ENCODE measurements at places on chromosomes 13 and 19. TPM values are rescaled to one million over a fixed set of nuclear protein-coding genes. Genes with fewer than 3 reads are reported as not detected.

The ASF1B gene
- total RNA-seq, result 0.14 TPM

The RFXANK gene
- total RNA-seq, result 17.6 TPM

GRCh38 chr19:42655748-42656147 lies 61.0 kb upstream of the CEACAM8 start:
- no peak for DNase-seq

GRCh38 chr13:106433066-106433465 lies 102.4 kb downstream of the EFNB2 start:
- no peak for DNase-seq

DNA sequence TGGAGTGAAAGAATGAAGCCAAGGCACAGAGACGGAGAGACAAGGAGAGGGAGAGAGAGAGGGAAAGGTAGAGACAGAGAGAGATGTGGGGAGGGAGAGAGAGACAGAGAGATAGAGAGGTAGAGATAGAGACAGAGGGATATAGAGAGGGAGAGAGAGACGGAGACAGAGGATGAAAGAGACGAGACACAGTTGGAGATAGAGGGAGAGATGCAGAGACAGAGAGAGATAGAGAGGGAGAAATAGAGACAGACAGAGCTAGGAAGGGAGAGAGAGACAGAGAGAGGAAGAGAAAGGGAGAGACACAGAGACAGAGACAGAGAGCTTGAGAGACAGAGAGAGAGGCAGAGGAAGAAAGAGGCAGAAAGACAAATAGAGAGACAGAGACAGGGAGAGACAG lies 4.5 kb upstream of the CSNK1G2 start:
- no peak for DNase-seq

DNA sequence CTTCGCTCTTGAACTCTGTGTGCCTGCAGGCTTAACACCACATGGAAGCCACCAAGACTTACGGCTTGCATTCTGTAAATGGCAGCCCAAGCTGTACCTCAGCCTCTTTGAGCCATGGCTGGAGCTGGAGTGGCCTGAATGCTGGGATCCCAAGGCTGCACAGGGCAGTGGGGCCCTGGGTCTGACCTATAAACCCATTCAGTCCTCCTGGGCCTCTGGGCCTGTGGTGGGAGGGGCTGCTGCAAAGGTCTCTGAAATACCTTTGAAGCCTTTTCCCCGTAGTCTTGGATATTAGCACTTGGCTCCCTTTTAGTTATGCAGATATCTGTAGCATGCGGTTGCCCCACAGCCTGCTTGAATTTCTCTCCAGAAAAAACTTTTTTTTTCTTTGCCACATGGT lies 8.2 kb downstream of the TM9SF2 start:
- DNase-seq, result no peak

DNA sequence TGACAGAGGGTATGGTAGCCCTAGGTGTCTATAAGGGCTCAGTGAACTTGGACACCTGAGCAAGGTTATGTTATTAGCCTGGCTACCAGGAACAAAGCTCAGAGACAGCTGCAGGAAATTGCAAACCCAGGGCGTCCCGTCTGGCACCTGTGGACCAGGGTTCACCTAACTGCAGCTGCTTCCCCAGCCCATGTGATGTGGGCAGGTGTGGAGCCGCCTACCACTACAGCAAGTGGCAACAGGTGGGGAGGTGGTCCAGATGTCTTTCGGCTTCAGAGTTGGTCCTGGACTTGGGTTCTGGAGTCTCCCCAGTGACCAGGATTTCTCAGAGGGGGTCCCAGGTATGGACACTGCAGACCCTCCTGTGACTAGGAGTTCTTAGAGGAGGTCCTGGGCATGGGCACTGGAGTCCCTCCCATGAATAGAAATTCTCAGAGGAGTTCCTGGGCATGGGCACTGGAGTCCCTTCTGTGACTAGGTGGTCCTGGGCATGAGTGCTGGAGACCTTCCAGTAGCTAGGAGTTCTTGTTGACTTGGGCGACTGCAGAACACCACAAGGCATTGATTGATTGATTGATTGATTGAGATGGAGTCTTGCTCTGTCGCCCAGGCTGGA lies 25.2 kb downstream of the ACTL9 start:
- no peak for DNase-seq

- no peak for DNase-seq
These were observed 40.4 kb downstream of the CRTC1 start for GRCh38 chr19:18723871-18724377.

DNA sequence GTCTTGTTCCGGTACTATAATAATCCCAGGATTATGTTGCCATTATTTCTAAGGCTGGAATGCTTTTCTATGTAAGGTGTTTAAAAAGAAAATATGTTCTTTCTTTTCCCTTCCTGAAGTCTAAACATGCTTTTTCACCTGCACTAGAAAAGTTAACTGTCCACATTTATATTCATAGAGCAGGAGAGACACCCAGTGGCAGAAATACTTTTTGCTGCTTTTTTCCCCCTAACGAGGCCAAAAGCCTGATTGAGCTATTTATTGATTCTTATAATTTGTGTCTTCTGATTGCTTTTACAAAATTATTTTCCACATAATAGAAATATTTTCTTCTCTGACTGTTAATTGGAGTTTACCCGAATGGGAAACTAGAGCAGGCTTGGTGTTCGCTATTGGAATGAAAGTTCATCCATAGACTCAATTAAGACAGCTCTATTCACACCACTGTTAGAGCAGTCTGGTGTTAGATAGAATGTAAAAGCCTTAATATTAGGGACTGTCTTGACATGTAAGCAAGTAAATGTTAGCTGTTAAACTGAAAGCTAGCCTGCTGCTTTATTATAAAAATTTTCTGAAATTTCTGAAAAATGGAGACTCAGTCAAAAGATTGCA lies 15.8 kb downstream of the GPR180 start:
- no peak for DNase-seq

DNA sequence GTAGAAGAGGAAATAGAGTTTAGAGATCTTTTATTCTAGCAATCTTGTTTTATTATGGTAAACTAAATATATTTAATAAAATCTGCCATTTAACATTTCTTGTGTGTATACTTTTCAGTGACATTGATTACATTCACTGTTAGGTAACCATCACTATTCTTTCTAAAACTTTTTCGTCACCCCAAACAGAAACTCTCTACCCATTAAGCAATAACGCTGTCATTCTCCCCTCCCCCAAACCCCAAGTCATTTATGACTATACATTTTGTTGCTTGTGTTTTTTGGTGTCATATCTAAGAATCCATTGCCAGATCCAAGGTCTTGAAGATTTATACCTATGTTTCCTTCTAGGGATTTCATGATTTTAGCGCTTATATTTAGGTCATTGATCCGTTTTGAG lies 10.6 kb downstream of the URI1 start:
- no peak for DNase-seq

DNA sequence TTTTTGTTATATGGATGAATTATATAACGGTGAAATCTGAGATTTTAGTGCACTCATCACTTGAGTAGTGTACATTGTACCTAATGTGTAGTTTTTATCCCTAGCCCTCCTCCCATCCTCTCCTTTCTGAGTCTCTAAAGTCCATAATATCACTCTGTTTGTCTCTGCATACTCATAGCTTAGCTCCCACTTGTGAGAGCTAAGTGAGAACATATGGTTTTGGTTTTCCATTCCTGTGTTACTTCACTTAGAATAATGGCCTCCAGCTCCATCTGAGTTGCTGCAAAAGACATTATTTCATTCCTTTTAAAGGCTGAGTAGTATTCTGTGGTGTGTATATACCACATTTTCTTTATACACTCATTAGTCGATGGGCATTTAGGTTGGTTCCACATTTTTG lies 94.0 kb downstream of the SLC10A2 start:
- no peak for DNase-seq

GRCh38 chr19:29904017-29904416 lies 38.0 kb upstream of the URI1 start:
- DNase-seq, result no peak

- no peak for DNase-seq
These were observed 20.0 kb downstream of the KLF12 start for GRCh38 chr13:74114202-74114601.

- no peak for DNase-seq
These were observed 13.1 kb downstream of the LRCH1 start for GRCh38 chr13:46565808-46566750.
